HL-60 (cell line): ENCODE measurements at places on chromosomes 11 and 22.

DNA sequence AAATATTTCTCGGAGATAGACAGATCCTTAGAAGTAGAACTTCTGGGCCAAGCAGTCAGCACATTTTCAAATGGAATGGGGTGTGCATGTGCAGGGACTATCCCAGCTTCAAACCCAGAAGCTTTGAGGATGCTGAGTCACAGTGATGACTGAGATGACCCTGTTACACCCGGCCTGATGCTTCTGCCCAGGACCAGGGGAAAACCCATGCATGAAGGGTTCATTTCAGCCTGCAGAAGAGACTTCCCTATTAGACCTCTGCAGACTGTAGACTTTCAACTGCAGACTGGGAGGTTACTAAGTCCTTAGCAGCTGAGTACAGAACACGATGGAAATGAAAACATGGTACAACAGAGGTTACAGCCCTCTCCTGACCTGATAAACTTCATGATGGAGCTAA is 3.6 kb upstream of the OR2AT4 start:
- DNase-seq = peak; percentile 12

- DNase-seq = no peak
These were observed 250.3 kb downstream of the BRD1 start for GRCh38 chr22:49577168-49578060.

DNA sequence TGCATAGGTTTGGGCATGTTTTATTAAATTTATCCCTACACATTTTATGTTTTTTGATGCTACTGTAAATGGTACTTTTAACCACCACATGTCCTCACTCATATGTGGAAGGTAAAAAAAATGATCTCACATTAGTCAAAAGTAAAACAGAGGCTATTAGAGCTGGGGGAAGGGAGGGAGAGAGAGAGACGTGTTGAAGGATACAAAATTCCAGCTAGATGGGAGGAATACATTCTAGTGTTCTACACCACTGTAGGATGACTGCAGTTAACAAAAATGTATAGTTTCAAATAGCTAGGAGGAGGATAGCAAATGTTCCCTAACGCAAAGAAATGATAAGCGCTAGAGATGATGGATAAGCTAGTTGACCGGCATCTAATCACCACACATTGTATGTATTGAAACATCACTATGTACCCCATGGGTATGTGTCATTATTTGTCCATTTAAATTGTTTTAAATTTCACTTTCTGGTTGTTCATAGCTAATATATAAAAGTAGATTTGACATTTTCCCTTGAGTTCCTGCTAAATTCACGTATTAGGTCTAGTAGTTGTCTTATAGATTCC is 9.9 kb upstream of the GNB1L start:
- no peak for DNase-seq

GRCh38 chr11:28702871-28703270 is 594.7 kb downstream of the METTL15 start:
- no peak for DNase-seq

- no peak for DNase-seq
These were observed 35.2 kb downstream of the SHISAL1 start for GRCh38 chr22:44277386-44278135.

DNA sequence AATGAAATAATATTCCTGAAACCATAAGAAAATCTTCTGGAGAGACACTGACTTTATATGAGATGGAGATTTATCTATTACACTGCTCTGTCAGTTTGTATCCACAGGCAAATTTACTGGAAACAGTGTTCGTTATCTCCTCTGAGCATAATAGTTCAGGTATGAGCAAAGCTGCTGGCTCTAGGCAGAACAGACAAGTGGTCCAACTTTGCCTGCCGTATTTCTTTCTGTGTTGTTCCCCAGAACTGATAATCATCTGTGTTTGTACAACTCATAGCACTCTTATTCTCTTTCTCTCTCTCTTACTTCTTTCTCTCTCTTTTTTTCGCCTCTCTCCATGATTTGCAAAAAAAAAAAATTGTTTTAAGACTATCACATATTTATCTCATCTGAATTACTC is 623.8 kb upstream of the CHORDC1 start:
- DNase-seq = no peak

DNA sequence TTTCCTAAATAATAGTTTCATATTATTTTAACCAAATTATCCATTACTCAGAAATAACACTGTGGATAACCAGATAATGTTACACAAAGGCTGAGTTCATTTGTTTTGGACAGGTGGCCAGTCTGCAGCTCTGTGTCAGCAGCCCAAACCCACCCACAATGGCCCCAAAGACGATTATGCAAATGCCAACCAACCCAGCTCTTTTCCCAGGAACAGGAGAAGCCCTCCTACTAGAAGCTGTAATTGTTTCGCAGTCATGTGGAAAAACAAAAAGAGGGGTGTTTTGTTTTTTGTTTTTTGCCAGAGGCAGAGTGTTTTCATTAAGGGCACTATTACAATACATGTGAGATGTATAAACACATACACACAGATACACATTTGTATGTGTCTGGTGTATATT is 102.1 kb downstream of the FCHSD2 start:
- DNase-seq = no peak

DNA sequence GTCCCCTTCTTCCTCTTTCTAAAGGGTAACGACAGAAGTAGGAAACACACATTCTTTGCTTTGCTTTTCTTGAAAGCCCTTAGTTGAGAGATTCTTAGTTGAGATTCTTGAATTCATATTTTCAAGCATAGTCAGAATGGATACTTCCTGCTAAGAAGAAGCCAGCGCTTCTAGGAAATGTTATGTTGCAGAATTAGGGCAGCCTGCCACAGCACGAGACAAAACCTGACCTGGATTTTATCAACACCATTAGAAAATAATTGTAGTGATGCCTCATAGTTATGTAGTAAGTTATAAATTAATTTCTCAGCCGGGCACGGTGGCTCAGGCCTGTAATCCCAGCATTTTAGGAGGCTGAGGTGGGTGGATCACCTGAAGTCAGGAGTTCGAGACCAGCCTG is 37.9 kb upstream of the NUP160 start:
- DNase-seq = no peak

- DNase-seq = no peak
These were observed 146.2 kb upstream of the RASSF10 start for GRCh38 chr11:12862696-12863469.

DNA sequence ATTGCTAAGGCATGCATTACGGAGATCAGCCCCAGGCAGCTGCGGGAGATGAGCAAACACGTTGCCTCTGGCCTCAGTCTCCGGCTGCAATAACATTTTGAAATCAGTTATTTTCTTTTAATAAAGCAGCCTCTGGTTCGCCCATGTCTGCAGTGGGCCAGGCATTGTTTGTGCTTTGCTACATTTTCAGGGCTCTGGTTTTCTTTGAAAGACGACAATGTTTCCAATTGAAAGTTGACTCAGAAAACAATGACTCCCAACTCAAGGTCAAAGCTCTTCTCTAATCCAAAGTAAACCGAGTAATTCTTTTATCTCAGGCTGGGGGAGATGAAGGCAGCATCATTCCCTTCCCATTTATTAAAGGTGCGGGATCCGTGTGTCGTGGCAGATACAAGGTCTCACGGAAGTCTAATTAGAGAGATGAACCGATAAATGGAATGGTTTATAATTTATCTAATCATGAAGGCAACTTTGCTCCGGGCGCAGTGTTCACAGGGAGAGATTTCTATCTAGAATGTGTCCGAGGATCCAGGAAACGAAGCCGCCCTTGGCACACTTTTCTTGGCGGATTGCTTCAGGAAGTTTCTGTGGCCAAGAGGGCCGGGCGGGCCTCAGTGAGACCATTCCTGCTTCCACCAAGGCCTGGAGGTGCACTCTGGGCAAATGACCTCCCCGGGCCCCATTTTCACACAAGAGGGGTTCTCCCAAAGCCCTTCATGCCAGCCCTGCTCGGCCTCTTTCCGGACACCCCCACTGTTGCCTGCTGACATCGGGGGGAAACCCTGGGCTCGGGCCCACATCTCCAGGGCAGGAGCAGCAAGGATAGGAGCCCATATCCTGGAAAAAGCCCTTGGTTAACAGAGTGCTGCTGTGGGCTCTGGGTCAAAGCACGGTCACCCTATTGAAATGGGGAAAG is 811.4 kb downstream of the BRD1 start:
- no peak for DNase-seq

DNA sequence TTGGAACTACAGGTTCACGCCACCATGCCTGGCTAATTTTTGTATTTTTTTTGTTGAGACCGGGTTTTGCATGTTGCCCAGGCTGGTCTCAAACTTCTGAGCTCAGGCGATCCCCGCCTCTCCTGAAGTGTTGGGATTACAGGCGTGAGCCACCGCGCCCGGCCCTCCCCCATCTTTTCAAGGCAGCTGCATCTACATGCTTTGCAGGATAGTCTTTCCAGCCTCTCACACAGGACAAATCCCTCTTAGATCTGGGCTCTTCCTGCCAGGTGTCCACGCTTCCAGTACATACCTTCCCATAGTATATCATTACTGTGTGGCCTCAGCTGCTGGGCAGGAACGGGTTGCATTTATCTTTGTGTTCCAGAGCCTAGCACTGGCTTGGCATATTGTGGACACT is 49.7 kb downstream of the C11orf96 start:
- no peak for DNase-seq

DNA sequence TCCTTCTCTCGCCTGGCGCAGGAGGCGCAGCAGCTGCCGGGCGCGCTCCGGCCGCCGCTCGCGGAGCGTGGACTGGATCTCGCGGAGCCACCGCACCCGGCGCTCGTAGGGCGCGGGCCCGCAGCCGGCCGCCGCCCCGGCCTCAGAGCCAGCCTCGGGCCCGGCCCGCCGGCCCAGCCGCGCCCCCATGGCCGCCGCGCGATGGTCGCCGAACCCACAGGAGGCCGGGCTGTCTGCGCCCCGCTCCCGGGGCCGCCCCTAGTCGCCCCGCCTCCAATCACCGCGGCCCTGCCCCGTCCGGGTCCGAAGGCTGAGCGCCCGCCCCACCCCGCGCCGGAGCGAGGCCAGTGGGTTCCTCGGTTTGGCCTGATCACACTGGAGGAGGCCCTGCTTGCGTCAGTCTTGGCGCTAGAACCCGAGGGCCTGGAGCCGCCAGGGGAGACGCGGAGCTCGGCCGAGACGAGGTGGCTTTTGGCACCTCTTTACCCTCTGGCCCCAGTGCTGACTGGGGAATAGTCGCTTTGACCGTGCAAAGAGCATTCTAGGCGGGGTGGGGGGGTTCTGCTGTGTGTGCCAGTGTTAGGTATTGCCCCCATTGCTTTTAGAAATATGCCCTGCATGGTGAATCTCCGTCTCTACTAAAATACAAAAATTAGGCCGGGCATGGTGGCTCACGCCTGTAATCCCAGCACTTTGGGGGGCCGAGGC is at the start of gene LRRC75B:
Gene LRRC75B (minus strand): TSS at position 223 of the 708 bp plus-strand sequence. CDS start 34 bp downstream, at position 189.
- peak; percentile 74 for DNase-seq

DNA sequence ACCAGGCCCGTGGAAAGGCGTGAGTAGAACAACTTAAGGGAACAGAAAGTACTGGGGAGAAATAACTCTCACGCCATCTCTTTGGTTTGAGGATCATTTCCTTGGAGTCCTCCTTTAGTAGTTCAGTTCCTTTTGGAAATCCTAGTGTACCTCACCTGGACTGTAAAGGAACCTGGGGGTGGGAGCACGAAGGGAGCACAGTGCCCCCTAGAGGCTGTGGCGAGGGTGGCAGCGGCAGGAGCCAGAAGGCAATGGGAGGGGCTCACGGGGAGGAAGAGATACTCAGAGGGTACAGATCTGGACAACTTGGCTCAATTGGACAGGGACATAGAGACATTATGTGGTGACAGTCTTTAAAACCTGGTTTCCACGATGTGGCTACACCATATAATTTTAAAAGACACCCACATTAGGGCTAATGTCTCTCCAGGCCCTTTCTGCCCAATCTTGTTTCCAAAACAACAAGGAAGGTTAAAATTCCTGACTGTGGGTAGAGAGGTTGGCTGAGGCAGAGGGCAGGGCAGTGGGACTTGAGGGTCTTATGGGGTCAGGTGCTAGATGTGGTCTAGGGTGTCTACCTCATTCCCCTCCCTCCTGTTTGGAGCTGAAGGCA is 87.0 kb downstream of the CSNK2A3 start:
- DNase-seq = peak; percentile 16

- no peak for DNase-seq
These were observed 952.7 kb downstream of the BRD1 start for GRCh38 chr22:48874956-48875355.

GRCh38 chr22:39946126-39946502 is 14.1 kb upstream of the TMA7B start:
- no peak for DNase-seq

DNA sequence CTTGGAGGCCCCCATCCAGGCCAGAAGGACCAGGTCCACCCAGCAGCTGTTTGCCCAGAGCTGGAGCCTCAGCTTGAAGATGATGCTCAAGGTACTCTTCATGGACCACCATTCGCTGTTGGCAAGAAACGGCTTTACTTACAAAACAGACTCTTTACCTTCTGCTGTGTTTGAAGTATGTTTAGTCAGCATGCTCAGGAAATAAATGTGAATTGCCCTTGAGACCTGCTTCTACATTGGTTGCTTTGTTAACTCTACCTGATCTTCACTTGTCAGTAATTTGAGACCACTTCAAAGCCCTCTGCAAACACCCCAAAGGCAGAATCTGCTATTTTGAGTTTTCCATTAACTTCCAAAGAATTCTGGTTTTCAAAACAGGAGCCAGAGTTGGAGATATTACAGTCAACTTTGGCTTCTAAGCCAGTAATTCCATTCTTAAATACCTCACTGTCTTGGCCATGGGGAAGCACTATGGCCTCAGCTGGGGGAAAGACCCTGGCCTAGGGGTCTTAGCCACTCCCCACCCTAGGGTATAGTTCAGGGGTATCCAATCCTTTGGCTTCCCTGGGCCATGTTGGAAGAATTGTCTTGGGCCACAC is 2.7 kb downstream of the UQCR10 start:
- DNase-seq = no peak

DNA sequence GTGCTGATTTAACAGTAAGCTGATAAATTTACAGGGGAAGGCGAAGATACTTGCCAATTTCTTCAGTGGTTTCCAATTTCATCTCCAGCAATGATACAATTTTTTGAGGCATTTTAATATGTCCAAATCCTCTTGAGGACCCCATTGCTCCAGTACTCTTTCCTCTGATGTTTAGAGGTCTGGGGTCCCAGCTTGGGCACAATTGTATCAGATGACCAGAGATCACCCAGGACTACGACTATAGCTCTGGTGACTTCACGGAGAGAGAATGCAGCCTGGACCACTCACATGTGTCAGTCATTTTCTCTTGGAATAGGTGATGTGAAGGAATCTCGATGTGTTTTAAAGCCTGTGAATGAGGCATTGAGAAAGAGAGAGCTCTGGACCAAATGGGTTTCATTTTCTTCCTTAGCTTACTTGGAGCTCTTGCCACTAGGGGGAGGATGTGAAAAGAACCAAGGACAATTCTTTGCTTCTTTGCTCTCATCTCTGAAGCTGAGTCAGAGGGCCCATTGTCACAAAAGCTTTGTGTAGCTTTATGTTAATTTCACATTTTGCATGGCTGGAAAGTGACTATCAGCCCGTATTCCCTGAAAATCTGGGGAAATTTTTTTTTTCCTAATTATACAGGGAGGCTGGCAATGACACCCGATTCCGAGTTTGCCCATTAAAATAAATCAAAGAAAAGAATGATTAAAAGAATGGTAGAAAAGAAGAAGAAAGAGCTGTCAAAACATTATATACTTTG is 6.7 kb upstream of the CCDC90B start:
- peak; percentile 35 for DNase-seq

- DNase-seq = no peak
These were observed 284.4 kb upstream of the MTNR1B start for GRCh38 chr11:92685049-92685448.

GRCh38 chr22:41757502-41757901 is 43.0 kb upstream of the CCDC134 start:
- DNase-seq = no peak
